ENCODE measurements at places on chromosomes 13 and 19.

DNA sequence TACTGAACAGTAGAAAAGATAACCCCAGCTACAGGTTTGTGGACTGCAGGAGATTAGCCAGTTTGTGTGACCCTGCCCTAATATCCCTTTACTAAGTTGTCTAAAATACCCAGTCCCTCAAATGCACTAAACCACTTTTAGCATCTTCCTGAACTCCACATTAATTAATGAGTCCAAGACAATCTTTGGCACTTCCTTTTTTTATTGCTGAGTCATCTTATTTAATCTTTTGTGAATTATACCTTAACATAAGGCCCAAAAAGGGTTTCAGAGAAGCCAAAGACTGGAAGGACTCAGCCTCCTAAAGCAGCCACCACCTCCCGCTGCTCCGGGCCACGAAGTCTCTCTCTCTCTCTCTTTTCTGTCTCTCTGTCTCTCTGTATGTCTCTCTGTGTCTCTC lies 48.8 kb upstream of the PDCD5 start:
- no peak for DNase-seq

DNA sequence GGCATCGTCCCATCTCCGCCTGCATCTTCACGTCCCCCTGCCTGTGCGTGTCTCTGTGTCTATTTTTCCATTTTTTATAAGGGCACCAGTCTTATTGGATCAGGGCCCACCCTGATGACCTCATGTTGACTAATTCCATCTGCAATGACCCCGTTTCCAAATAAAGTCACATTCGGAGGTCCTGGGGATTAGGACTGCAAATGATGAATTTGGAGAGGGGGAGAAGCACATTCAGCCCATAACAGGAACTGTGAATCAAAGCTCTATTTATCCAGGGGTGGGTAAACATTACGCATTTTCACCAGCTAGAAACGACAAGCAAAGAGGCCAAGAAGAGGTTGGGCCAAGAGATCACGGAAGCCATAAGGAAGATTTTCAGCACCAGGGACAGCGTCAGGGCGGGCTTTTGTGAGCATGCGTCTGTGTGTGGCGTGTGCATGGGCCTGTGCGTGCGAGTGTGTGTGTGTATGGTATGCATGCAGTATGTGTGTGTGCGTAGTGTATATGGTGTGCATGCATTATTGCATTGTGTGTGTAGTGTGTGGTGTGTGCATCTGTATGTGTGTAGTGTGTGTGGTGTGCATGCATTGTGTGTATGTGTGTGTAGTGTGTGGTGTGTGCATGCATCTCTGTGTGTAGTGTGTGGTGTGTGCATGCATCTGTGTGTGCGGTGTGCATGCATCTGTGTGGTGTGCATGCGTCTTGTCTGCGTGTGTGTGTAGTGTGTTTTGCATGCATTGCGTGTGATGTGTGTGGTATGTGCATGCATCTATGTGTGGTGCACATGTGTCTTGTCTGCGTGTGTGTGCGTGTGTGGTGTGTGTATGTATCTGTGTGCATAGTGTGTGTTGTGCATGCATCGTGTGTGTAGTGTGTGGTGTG lies 19.6 kb downstream of the CELF5 start:
- no peak for DNase-seq

DNA sequence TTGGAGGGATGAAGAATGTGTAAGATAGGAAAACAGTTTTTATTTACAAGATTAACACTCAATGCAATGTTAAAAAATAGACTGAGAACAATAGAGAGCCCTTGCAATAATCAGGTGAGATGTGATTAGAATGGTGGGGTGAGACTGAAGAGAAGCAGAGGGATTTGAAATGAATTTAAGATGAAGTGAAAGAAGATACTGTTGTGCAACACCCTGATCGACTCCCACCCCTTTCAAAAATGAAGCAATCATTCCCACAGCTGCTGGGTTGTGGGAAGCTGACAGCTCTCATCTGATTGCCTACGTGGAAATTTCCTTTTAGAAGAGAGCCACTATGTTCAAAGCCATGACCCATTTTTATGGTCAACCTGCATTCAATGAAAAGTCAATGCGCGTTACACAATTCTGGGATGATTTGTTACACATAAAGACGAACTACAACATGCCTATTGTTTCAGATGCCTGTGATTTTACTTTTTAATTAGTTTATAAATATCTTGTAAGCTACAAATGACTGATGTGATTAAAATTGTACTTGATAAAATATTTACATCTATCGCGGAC lies 1374.8 kb downstream of the PCDH9 start:
- no peak for DNase-seq

GRCh38 chr19:42288881-42289555 lies 12.9 kb upstream of the PRR19 start:
- no peak for DNase-seq

GRCh38 chr19:50510700-50511068 lies 307 bp downstream of the JOSD2 start:
- no peak for DNase-seq

DNA sequence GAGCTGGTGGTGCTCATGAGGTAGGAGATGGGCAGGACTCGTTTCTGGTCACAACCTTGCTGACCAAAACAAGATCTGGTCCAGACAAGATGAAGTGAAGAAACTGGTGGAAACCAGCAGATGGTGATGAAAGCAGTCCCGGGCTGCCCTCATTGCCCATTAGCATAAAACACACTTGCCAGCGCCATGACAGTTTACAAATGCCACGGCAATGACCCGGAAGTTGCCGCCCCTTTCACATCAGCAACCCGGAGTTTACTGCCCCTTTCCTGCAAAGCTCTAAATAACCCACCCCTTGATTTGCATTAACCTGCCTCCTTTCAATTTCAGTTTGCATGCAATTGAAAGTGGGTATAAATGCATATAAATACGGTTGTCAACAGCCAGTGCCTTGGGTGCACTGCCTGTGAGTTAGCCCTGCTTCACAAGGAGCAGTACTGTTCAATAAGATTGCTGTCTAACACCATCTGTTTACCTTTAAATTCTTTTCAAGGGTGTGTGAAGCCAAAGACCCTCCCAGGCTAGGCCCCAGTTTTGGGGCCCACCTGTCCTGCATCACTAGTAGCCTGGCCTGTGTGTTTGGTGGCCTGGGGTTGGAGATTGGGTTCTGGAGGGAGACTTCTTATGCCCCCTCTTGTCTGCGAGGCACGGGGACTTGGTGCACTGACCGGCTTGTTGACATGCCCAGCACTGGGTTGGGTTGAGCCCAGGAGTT lies 38.8 kb downstream of the CHST8 start:
- no peak for DNase-seq

DNA sequence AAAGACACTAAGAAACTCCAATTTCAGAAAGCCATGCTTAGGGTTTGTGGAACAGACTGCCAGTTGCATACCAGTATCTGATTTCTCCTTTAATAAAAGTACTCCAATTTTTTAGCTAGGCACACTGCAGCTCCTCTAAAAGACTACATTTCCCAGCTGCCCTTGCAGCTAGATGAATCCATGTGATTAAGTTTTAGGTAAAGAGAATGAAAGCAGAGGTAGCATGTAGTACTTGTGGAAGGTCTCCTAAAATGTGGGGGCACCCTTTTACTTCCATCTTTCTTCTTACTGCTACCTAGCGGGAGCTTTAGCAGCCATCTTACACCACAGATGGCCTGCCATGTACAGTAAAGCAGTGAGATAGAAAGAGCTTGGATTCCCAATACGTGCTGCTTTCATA lies 33.0 kb upstream of the TSC22D1 start:
- DNase-seq = no peak

DNA sequence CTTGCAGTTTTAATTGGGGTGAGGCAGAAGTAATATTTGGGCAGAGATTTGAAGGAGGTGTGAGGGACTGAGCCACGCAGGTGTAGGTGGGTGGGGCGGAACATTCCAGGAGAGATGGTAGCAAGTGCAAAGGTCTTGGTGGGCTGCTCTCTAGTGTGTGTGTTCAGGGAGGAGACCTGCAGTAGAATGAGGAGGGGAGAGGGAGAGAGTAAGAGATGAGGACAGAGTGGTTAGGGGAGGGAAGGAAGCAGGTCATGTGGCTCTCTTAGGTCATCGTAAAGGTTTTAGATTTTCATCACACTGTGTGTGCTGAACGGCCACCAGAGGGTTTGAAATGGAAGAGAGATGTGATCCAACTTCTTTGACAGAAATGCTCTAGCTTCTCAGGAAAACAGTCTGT lies 33.5 kb downstream of the WASF3 start:
- DNase-seq = no peak

- DNase-seq = no peak
Observed at GRCh38 chr19:925087-925525, 729 bp upstream of the ARID3A start.

DNA sequence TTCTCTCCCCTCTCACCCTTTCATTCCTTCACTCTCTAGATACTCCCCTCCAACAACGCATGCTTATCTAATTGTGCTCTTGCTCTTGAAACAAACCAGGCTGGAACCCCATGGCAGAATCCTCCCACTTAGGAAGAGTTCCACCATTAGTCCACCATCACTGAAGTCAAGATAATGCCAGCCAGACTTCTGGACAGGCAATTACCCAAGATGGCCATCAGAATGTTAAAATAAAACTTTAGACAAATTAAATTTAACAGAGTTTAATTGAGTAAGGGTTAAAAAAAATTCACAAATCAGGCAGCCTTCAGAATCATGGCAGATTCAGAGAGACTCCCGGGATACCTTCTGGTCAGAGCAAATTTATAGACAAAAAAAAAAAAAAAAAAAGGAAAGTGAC lies 221.5 kb downstream of the LHFPL6 start:
- no peak for DNase-seq

DNA sequence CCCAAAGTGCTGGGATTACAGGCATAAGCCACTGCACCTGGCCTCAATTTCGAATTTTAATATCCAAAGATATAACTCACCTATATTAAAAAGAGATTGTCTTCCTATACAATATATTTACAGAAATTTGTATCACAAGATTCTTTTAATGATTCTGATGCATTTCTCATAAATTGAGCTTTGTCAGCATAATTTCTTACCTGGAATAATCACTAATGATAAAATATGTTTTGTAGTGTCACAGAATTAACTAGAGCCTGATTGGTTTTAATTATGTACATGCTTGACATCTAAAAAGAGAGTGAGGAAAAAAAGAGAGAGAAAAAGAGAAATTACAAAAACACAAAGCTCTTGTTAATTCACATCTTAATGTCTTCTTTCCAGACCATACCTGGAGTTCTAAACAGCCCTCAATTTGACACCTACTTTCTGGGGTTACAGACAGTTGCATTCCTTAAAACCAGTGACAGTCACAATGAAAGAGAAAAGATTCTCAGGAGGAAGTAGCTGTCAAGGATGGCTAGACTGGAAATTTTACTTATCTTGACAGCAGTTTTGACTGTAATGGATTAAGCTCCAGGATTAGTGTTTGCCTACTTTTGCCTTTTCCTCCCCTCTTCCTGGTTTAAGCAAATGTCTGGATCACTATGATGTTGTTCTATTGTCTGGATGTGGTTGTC lies 214.4 kb downstream of the SPRY2 start:
- DNase-seq = no peak

DNA sequence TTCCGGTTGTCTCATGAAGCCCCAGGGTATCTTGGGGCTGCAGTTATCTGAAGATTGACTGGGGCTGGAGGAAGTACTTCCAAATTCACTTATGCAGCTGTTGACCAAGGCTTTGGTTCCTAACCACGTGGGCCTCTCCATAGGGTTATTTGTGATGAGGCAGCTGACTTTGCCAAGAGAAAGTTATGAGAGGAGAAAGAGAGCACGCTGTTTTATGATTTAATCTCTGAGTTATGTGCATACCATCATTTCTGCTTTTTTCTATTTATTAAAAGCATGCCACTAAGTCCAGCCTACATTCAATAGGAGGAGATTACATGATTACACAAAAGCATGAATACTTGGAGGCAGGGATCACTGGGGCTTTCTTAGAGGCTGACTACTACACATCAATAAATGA lies 215.5 kb downstream of the NHLRC3 start:
- DNase-seq = no peak

DNA sequence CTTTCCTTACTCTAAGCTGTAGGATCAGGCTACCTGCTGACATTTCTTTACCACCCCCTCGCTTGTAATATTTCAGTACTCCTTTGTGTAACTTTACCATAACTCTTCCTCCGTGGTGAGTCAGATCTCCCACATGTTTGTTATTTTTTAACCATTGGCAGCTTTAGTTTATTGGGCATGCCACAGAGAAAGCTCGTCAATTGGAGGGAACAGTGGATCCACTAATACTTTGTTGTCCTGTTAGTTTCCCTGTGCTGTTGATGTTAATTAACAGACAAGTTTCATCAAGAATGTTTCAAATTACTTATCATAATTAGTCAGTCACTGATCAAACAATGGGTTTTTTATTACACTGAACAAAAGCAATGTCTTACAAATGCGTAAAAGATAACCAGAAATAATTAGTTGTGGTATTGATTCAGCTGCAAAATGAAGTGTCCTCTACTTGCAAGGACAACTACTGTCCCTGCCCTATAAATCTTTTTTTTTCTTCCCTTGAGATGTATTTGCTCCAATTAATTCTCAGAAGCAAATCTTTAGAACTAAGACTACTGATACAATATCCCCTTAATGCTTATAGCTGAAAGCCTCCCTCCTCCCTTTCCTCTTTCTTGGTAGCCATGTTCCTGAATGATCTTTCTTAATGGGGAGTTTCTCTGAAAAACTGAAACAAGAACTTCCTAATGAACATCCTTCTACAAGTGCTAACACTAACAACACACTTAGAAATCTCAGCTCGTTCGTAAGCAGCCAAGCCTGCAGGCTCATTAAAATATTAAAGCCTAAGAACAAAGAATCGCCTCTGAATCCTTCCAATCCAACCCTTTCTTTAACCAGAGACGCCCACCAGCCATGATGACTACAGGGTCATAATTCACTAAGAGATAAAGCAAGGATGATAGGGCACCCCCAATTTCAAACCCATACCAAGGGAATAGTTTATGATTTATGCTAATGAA lies 22.2 kb downstream of the EFNB2 start:
- DNase-seq = no peak

DNA sequence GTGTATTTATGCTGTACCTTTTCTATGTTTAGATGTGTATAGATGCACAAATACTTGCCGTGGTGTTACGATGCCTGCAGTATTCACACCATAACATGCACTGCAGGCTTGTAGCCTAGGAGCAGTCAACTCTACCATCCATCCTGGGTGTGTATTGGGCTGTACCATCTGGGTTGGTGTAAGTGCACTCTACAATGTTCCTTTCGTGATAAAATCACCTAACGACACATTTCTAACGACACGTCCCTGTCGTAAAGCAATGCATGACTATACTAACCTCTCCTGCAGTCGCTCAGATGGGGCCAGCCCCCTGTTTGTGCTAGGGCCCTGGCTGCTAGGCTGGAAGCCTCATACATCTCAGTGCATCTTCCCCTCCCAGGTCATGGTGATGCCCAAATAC lies 18.4 kb downstream of the CD177 start:
- no peak for DNase-seq

DNA sequence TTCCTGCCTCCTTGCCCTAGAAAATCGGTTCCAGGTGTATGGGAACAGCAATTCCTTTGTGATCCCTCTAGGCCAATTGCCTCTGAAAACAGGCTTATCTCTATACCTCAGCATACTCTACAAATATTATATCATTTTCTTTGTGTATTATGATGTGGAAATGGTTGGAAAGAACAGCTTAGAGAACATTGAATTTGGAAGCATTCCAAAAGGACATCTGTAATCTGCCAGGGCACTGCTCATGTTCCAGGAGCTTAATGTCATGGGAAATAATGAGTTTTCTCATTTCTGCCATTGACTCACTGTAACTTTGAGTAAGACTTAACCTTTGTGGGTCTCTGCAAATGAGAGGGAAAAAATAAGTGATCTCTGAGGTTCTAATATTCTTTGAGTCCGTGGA lies 147.3 kb downstream of the UFM1 start:
- no peak for DNase-seq
